ENCODE measurements at places on chromosomes 4 and X. TPM values are rescaled to one million over a fixed set of nuclear protein-coding genes. Genes with fewer than 3 reads are reported as not detected.

- DNase-seq = no peak
Observed at GRCh38 chr4:188106454-188106853, 2.9 kb downstream of the TRIML2 start.

Gene ENOPH1
- 42.4 TPM for total RNA-seq

Gene UGT2B15
- not detected for total RNA-seq

DNA sequence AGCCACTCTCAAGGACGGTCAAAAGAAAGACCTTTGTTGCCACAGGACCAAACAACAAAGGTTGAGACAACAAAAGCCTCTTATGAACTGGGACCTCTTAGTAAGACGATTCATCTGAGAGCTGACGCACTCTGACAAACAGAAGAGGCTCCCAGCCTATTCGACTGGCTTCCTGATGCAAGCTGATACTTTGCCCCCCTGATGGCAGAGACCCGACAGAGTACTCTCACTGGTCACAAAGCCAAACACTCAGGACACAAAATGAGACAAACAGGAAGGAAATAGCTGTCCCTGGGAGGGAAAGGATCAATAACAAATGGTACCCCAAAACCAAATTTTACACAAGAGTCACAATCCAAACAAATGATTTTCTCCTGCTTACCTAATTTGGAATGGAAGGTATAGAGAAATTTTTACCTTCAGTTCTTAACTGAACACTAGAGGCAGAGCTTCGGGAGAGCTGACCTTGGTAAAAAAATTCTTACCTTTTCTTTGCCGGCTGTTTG lies 75.2 kb upstream of the PLAC8 start:
- no peak for DNase-seq

Gene MAGEC2
- total RNA-seq = not detected

Gene CTAG2
- not detected for total RNA-seq

Gene DOK7
- not detected for total RNA-seq

All from dermis microvascular lymphatic vessel endothelial cell (primary cell).